ENCODE measurements at places on chromosomes 1 and 21.

DNA sequence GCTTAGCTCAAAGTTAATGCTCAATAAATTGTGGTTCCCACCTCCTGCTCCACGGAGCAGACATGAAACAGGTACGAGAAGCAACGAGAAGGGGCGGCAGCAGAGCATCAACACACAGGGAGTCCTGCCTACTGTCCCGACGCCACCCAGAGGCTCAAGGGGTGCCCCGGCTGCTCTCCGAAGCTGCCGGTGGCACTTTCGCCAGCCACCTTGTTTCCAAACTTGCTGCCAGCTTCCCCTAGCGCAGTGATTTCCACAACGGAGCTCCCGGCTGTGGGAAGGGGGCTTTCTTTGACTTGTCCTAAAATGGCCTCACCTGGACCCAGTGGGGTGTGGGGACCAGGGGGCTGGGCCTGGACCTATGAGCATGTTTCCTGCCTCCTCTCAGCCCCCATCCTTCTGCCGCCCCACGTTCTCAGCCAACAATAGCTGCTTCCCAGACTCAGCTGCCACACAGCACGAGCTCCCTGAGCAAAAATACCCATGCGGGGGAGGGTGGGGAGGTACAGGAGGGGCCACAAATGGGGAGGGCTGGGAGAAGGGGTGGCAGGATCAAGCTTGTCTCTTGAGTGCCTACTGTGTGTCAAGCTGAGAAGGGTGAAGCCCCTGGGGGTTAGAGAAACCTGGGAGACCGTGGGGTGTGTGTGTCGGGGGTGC, 35.6 kb upstream of the ECE1 start:
- no peak for DNase-seq

GRCh38 chr1:19723874-19724273, 59.2 kb downstream of the HTR6 start:
- no peak for DNase-seq

DNA sequence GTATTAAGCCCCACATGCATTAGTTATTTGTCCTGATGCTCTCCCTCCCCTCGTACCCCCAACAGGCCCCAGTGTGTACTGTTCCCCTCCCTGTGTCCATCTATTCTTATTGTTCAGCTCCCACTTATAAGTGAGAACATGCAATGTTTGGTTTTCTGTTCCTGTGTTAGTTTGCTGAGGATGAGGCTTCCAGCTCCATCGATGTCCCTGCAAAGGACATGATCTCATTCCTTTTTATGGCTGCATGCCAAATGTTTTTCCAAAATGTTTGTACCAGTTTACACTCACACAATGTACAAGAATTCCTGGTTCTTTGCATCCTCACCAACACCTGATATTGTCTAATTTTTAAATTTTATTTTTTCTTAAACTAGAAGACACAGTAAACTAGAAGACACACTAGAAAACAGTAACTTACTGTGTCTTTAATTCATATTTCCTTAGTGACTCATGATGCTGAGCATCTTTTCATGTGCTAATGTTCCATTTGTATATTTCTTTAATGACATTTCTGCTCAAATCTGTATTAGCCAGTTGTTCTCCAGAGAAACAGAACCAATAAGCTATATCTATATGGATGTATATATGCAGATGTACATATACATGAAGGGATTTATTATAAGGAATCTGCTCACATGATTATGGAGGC, 19.4 kb upstream of the USP1 start:
- no peak for DNase-seq

- no peak for DNase-seq
These were observed 127.7 kb downstream of the S1PR1 start for GRCh38 chr1:101364370-101365120.

GRCh38 chr21:41406340-41406739, 19.7 kb upstream of the MX1 start:
- no peak for DNase-seq
